ENCODE measurements at places on chromosomes 6 and 20.

DNA sequence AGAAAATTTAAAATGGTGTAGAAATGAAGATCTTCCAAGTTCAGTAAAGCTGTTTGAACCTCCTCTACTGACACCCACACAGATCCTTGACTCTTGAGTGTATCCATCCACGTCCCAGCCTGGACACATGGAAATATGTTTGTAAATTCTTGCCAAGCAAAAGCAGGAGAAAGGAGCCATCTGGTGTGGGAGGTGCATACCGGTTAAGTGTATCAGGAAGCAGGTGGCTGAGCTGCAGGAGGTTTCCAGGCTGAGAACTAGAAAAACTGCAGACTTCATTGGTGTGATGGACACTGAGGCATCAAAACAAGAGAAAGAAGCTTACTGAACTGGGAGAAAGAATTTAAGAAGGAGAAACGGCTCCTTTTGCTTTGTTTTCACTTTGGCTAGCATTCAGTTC is 229.9 kb upstream of the GRIK2 start:
- no peak for DNase-seq

DNA sequence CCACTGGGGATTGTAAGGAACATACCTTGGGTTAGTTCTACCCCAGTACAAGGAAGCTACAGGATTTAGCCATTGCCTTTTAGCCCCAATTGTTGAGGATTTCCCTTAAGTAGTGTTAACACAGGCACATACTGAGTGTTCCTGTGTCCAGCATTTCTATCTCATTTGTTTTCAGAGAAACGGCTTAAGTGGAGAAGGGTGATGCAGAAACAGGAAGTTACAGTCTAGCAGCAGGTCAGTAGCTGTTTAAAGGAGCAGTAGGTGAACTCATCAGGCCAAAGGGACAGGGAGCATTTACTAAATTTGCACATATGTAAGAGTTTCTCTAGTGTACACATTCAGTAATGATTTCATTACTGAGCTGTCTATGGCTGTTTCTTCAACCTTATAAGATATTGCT is 644.2 kb upstream of the GJE1 start:
- no peak for DNase-seq

DNA sequence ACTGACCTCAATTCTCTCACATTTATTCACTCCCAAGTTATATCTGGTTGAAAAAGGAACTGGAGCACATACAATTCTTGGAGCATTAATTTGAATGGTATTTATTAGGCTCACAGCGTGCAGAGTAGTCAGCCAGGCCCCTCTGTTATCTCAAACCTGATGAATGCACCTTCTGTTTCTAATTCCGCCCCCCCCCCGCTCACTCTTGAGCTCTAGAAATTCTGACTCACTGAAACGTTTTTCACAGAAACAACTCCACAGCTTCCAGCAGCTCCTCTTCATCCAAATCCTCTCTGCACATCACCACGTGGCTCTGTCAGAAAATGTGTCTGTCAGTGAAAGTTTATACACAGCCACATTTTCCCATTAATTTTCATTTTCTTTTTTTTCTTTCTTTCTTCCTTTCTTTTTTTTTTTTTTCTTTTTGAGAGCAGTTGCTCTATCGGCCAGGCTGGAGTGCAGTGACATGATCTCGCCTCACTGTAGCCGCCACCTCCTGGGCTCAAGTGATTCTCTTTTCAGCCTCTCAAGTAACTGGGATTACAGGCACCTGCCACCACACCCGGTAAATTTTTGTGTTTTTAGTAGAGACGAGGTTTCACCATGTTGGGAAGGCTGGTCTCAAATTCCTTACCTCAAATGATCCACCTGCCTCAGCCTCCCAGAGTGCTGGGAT is 109.4 kb downstream of the TBXT start:
- no peak for DNase-seq

GRCh38 chr6:125717120-125717731 is 32.2 kb upstream of the HEY2 start:
- no peak for DNase-seq

- no peak for DNase-seq
Measured at GRCh38 chr20:26205350-26205749, 508.7 kb upstream of the ZNF337 start.

GRCh38 chr20:40617594-40617993 is 71.4 kb downstream of the MAFB start:
- no peak for DNase-seq

- no peak for DNase-seq
Measured at GRCh38 chr6:89483111-89483720, 50.3 kb downstream of the ANKRD6 start.

- no peak for DNase-seq
Measured at GRCh38 chr6:10309457-10310329, 105.2 kb downstream of the TFAP2A start.

DNA sequence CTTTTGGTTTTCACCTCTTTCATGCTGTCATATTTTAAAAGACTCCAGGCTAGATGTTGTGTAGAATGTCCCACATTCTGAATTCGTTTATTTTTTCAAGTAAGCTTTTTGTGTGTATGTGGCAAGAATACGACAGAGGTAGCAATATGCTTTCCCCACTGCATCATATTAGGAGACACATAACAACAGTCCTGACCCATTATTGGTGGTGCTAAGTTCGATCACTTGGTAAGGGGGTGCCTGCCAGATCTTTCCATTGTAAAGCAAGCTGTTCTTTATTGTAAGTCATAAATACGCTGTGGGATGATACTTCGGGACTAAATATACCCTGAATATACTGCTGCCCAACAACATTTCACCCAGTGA is 588 bp upstream of the NCOA3 start:
- no peak for DNase-seq

GRCh38 chr6:82129797-82130196 is 117.7 kb downstream of the IBTK start:
- no peak for DNase-seq

GRCh38 chr6:42088101-42088591 is 37.8 kb downstream of the TAF8 start:
- no peak for DNase-seq

DNA sequence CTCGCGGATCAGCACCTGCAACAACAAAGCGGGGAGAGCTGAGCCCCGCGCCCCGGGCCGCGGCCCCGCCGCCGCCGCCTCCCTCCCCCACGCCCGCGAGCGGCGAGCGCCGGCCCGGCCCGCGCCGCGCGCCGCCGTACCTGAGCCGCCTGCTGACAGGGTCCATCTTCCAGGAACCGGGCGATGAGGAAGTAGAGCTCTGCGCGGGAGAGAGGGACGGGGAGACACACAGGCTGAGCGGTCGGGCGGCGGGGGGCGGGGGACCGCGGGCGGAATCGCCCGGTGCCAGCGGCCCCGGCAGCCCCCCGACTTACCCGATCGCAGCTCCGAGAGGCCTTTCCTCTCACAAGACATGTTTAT is 359 bp downstream of the PHIP start:
- no peak for DNase-seq

- DNase-seq = no peak
Measured at GRCh38 chr20:35595456-35595855, 20.2 kb upstream of the SPAG4 start.

GRCh38 chr6:134903448-134903847 is 46.5 kb downstream of the ALDH8A1 start:
- DNase-seq = no peak

DNA sequence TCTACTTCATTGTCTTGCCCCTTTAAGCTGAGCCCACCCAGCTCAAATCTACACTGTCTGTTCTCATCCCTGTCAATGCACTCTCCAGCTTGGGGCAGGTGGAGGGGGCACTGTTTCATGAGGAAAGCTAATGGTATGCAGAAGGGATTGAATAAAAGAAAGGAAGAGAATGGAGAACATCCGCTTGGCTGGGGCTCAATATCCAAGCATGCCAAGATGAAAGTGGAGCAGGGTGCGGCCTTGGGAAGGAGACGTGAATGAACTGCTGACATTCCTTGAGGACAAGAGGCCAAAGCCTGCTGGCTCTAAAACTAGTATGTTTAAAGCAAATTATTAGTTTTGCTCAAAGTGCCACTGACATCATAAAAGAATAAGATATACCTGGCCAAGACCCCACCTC is 24.2 kb downstream of the AKAP12 start:
- no peak for DNase-seq

GRCh38 chr6:137661601-137662000 is 167.4 kb upstream of the OLIG3 start:
- peak; percentile 58 for DNase-seq

GRCh38 chr6:89239338-89239737 is 22.2 kb upstream of the GABRR1 start:
- DNase-seq = peak; percentile 16

DNA sequence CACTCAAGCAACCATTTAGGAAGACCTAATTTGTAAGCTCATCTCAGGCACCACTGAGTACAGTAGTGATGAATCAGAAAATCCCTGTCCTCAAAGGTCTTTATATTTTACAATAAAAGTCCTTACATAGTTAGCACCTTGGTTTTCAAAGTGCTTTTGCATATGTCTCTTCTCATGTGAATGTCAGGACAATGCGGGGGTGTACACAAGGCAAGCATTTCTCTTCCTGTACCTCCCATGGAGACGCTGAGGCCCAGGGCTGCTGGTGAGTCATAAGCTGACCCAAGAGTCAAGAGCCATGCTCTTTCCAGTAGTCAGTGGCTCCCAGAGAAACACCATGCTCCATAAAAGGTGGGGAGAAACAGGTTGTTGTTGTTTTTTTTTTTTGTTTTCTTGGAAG is 174.0 kb downstream of the GJA10 start:
- peak; percentile 27 for DNase-seq

DNA sequence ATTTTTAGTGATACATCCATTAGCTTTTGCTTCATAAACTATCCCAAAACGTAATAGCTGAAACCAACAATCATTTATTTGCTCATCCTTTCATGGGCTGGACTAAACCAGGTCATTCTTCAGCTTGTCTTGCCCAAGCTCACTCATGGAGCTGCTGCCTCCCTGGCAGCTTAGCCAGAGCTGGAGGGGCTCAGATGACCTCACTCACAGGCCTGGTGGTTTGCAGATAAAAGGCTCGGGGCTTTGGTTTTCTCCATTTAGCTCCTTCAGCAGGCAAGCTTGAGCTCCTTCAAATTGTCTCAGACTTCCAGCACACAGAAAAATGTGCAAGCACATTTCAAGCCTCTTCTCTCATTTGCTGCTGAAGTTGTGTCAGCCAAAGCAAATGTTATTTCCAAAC is 139.1 kb downstream of the BTBD3 start:
- DNase-seq = no peak

DNA sequence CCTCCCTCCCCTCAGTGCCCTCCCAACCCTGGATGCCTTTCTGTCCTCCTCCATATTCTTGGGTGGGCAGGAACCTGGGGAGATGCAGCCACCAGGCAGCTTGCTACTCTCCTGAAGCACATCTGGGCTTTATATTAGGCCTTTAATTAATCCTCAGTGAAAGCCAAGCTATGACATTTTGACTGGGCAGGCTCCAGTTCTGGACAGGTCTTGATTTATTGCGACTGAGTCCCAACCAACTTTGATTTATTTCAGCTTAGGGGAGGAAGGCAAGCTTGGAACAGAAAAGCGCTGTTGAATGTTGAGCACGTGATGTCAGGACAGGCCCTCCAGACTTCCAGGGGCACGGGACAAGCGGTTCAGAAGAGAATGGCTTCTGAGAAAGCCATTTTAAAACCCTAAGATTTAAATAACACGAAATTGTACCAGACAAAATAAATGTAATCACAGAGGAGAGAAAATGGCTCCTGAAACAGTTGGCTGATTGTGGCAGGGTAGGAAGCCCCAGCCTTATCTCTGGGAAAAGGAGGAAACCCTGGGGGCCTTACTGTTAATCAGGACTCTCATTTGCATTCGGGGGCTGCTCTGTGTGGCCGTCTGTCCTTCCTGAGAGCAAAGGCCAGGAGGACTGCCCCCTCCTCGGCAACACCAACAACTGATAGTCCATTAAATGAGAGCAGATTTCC is 294.2 kb downstream of the FOXC1 start:
- no peak for DNase-seq

Measured in CD4-positive, alpha-beta T cell treated with Interleukin-17A for 4 hours (primary cell).